ENCODE measurements at places on chromosomes 1 and 21. TPM values are rescaled to one million over a fixed set of nuclear protein-coding genes. Genes with fewer than 3 reads are reported as not detected.

GRCh38 chr1:230393722-230394121, 32.4 kb downstream of the PGBD5 start:
- no peak overlapping the region for H3K4me3 ChIP-seq
- H3K27ac ChIP-seq, result no peak overlapping the region
- no peaks in the 10 kb centered on the region for H3K4me1 ChIP-seq
- no peak for DNase-seq
- no peaks in the 10 kb centered on the region for H3K36me3 ChIP-seq

GRCh38 chr1:94396356-94397010, 21.7 kb upstream of the ABCD3 start:
- no peak for DNase-seq
- H3K27ac ChIP-seq, result no peak overlapping the region
- no peaks in the 10 kb centered on the region for H3K4me1 ChIP-seq
- H3K4me3 ChIP-seq, result no peak overlapping the region
- H3K27me3 ChIP-seq, result peaks cover 22% of the 10 kb centered on the region
- no peaks in the 10 kb centered on the region for H3K36me3 ChIP-seq

DNA sequence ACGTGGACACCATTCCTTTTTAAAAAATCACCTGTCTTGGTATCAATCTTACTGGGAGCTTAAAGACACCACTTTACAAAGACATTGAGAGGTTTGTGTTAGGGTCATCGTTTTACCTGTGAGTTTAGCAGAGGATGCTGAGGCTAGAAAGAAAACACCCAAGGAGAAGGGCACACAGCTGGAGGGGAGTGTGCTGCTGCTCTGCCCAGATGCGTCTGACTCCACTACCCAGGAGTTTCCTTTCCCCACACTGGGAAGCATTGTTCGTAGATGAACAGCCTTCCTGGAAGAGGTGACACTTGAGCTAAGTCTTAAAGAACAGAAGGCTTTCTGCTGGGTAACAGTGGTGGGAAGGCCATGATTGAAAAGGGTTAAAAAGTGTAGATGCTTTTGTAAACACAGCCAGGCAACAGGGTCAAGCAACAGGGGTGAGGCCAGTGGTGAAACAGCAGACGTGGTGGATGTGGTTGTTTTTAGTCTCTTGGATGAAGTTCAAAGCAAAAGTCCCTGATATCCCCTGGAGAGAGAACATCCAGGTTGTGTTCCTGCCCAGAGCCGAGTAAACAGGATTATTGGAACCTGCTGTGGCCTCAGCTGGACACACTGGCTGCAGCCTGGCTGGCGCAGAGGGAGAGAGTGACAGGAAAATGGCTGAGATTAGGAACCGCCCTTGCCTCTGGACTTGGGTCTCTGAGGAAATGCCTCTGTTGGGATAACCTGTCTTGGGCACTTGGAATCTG, 198.6 kb upstream of the JUN start:
- H3K4me3 ChIP-seq, result no peak overlapping the region
- H3K27ac ChIP-seq, result no peak overlapping the region
- no peaks in the 10 kb centered on the region for H3K27me3 ChIP-seq
- peak; percentile 20 for DNase-seq
- H3K36me3 ChIP-seq, result no peaks in the 10 kb centered on the region

PPIAL4G gene
- total RNA-seq, result not detected

GRCh38 chr1:201275253-201275666, 8.0 kb upstream of the PKP1 start:
- no peak overlapping the region for H3K27ac ChIP-seq
- no peaks in the 10 kb centered on the region for H3K4me1 ChIP-seq
- no peaks in the 10 kb centered on the region for H3K36me3 ChIP-seq
- peaks cover 8% of the 10 kb centered on the region for H3K27me3 ChIP-seq

DNA sequence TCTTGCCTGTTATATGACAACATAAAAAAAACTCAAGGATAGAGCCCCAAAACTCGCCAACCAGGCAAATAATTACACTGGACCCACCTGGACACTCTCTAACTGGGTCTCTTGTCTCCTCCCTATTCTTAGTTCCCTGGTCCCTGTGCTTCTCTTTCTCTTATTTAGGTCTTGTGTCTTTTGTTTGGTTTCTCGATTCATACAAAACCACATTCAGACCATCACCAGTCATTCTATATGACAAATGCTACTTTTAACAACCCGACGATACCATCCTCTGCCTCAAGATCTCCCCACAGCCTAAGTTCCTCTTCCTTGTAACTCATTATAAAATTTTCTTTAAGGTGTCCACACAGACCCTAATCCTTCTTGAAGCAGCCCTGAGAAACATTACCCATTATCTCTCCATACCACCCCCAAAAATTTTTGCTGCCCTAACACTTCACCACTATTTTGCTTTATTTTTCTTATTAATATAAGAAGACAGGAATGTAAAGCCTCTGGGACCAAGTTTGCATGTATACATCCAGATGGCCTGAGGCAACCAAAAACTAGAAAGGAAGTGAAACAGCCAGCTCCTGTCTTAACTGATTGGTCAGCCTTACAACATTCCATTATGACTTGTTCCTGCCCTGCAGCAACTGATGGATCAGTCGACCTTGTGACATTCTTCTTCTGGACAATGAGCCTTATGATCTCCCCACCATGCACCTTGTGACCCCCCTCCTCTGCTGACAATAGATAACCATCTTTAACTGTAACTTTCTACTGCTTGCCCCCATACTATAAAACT, 638.2 kb downstream of the AMY1C start:
- DNase-seq, result no peak
- H3K27me3 ChIP-seq, result no peaks in the 10 kb centered on the region
- H3K4me3 ChIP-seq, result no peak overlapping the region
- no peaks in the 10 kb centered on the region for H3K36me3 ChIP-seq
- H3K27ac ChIP-seq, result no peak overlapping the region

DNA sequence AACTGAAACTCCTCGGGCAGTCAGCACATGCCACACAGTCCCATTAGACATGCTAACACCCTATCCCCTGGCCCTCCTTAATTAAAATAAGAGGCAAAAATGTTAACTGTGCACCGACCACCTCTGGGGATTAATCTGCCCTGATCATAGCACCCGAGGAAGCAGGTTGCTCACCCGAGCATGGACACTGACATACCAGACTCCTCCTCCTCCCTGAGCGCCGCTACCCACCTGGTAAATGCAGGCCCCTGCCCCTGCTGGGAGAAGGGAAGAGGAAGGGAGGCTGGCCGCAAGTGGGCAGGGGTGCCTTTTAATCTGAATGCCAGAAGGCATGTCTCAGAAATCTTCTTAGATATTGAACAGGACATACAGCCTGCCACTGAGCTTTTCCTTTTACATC, 360.9 kb downstream of the RRAGC start:
- DNase-seq, result no peak
- no peaks in the 10 kb centered on the region for H3K27me3 ChIP-seq
- H3K4me1 ChIP-seq, result no peaks in the 10 kb centered on the region
- H3K4me3 ChIP-seq, result no peak overlapping the region
- H3K27ac ChIP-seq, result no peak overlapping the region

DNA sequence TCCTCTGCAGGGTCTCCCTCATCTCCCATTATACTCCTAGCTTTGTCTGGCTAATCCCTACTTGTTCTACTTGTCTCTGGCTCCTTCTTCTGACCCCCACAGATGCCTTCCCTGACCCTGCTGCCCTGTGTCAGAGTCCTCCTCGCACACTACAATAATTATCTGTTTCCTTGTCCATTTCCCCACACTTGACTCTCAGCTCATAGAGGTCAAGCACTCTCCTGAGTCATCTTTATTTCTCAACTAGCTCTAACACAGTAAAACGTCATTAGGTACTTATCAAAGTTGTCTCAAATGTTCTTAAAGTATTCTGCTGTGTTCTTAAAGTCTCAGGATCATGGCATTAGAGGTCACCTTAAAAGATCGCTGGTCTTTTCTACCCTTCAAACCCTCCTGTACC, 47.1 kb downstream of the C8A start:
- H3K36me3 ChIP-seq, result no peaks in the 10 kb centered on the region
- DNase-seq, result no peak
- H3K27ac ChIP-seq, result no peak overlapping the region

DNA sequence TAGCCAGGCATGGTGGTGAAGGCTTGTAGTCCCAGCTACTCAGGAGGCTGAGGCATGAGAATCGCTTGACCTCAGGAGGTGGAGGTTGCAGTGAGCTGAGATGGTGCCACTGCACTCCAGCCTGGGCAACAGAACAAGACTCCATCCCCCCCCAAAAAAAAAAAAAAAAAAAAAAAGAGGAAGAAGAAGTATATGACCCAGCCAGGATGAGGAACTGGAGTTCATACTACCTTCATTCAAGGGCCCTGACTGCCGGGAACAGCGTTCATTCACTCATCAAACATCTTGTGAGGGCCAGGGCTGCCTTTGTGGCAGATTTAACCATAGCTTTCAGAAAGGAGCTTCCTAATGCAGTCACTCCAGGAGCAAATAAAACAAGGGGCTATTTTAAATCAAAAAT, 127.6 kb downstream of the MRPS6 start:
- no peaks in the 10 kb centered on the region for H3K36me3 ChIP-seq
- no peak overlapping the region for H3K27ac ChIP-seq
- peaks cover 6% of the 10 kb centered on the region for H3K4me1 ChIP-seq
- peaks cover 7% of the 10 kb centered on the region for H3K27me3 ChIP-seq
- no peak overlapping the region for H3K4me3 ChIP-seq

GRCh38 chr1:59360170-59360569, 63.3 kb downstream of the FGGY start:
- H3K27ac ChIP-seq, result no peak overlapping the region
- no peaks in the 10 kb centered on the region for H3K4me1 ChIP-seq
- no peak for DNase-seq
- no peak overlapping the region for H3K4me3 ChIP-seq
- no peaks in the 10 kb centered on the region for H3K27me3 ChIP-seq

DNA sequence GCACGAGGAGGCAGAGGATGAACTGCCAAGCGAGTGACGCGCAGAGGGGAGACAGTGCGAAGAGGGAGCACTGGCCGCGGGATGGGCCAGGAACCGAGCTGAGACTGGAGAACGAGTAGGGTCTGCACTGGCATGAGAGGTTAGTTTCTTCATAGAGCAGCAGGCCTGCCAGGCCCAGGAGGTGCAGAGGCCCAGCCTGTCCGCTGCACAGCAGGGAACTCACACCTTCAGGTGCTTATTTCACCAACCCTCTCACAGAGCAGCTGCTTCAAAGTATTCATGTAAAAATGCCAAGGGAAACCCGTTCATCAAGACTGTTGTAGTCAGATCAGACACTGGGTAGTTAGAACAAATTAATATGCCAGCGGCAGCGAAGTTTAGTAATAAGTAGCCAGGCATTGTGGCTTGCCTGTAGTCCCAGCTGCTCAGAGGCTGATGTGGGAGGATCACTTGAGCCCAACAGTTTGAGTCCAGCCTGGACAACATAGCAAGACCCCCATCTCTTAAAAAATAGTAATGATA, 144.5 kb downstream of the SLC45A1 start:
- peaks cover 3% of the 10 kb centered on the region for H3K36me3 ChIP-seq
- DNase-seq, result no peak
- H3K27me3 ChIP-seq, result no peaks in the 10 kb centered on the region
- H3K4me1 ChIP-seq, result peaks cover 32% of the 10 kb centered on the region
- no peak overlapping the region for H3K4me3 ChIP-seq

GRCh38 chr1:156920233-156921052, at the start of gene LRRC71:
TSS of gene LRRC71 (plus strand) at chr1:156920632. CDS start at chr1:156920804, 172 bp downstream.
- no peak within 1 kb of the TSS for H3K4me3 ChIP-seq
- no peaks in the 10 kb centered on the region for H3K4me1 ChIP-seq
- H3K27me3 ChIP-seq, result peaks cover 32% of the 10 kb centered on the region
- DNase-seq, result peak; percentile 77
- no peaks in the 10 kb centered on the region for H3K36me3 ChIP-seq

GRCh38 chr1:162388615-162389014, 7.1 kb downstream of the C1orf226 start:
- no peaks in the 10 kb centered on the region for H3K36me3 ChIP-seq
- no peaks in the 10 kb centered on the region for H3K4me1 ChIP-seq
- H3K27me3 ChIP-seq, result no peaks in the 10 kb centered on the region
- H3K27ac ChIP-seq, result no peak overlapping the region

RPRD2 gene
- total RNA-seq, result 23.9 TPM

DNA sequence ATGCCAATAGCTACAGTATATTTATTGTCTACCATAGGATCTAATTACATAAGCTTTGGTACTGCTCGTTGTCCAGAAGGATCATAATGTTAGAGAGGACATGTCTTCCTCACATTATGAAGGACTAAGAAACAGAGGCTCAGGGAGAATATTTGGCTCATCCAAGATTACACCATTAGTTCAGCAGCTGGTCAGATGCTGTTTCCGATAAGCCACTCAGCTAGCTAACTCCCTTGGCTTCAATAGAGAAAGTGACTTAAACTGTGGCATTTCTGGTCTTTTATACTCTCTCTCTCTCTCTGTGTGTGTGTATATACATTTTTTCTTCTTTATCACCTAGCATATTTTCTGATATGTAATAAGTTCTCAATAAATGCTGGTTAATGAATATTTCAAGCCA, 70.4 kb downstream of the DDR2 start:
- H3K4me1 ChIP-seq, result no peaks in the 10 kb centered on the region
- H3K4me3 ChIP-seq, result no peak overlapping the region
- H3K27me3 ChIP-seq, result no peaks in the 10 kb centered on the region
- no peak overlapping the region for H3K27ac ChIP-seq
- peaks cover 2% of the 10 kb centered on the region for H3K36me3 ChIP-seq

- H3K27ac ChIP-seq, result no peak overlapping the region
- no peaks in the 10 kb centered on the region for H3K27me3 ChIP-seq
- H3K4me1 ChIP-seq, result no peaks in the 10 kb centered on the region
- no peak overlapping the region for H3K4me3 ChIP-seq
- no peaks in the 10 kb centered on the region for H3K36me3 ChIP-seq
- no peak for DNase-seq
Observed at GRCh38 chr1:222123111-222123510, 381.2 kb upstream of the DUSP10 start.

DNA sequence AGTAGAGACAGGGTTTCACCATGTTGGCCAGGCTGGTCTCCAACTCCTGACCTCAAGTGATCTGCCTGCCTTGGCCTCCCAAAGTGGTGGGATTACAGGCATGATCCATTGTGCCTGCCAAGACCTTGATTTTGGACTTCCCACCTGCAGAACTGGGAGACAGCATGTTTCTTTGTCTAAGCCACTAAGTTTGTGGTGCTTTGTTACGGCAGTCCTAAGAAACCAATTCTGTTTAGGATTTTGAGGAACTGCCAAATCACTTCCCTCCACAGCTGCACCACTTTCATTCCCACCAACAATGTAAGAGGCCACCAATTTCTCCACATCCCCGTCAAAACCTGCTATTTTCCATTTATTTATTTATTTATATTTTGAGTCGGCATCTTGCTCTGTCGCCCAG, 46.1 kb downstream of the CHAF1B start:
- DNase-seq, result peak; percentile 49
- no peaks in the 10 kb centered on the region for H3K27me3 ChIP-seq
- no peaks in the 10 kb centered on the region for H3K36me3 ChIP-seq
- H3K4me3 ChIP-seq, result peak overlapping the region; percentile 91

GBP7 gene
- not detected for total RNA-seq

- peak overlapping the region; percentile 55 for H3K4me3 ChIP-seq
- peaks cover 8% of the 10 kb centered on the region for H3K4me1 ChIP-seq
- no peaks in the 10 kb centered on the region for H3K27me3 ChIP-seq
- DNase-seq, result peak; percentile 41
- no peak overlapping the region for H3K27ac ChIP-seq
Observed at GRCh38 chr1:205774198-205775014, 876 bp downstream of the RAB29 start.

NDC1 gene
- 29.2 TPM for total RNA-seq
